ENCODE measurements at places on chromosomes 11 and 22. TPM values are rescaled to one million over a fixed set of nuclear protein-coding genes. Genes with fewer than 3 reads are reported as not detected.

- no peak for DNase-seq
These were observed 17.3 kb downstream of the RTN4RL2 start for GRCh38 chr11:57477507-57478189.

DNA sequence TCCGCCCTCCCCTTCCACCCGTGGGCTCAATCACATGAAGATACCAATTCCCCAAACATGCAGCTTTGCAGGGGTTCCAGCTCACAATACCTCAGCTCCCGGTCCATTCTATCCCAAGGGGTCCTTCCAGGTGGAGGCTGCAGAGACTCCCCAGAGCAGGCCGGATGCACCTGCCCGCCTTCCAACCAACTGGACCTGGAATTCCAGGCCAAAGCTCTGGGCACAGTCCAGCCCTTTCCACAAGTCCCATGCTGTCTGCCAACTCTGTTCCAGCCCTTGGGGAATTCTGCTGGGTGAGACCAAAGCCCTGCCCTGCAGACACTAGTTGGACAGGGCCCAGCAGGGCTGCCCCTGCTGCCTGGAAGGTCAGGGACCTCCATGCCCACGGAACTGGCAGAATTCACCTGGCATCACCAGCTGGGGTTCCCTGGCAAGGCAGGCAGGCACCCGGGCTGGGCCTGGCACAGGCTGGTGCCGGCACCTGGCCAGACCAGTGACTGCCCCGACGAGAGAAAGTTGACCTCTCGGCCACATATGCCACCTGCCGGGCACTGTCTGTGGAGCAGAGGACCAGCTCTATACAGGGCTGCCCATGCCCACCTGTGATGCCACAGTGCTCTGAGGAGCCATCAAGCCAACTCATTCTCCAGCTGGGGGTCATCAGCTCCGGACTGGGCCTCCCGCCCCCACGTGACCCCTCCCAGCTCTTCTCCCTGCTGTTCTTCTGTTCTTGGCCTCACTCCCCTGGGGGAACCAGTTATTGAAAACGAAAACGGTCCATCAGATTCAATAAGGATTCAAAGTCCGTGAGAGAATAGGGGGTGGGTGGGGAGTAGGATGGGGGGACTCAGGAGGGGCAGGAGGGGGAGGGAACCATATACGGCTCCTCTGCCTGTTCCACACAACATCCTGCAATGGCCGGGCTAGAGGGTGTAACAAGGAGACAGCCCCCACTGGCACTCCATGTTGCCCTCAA is 4.7 kb downstream of the SYT7 start:
- DNase-seq = no peak

- no peak for DNase-seq
These were observed 24.1 kb upstream of the KRTAP5-7 start for GRCh38 chr11:71502871-71503435.

TAGLN gene
- polyA plus RNA-seq = 1,650 TPM

CPT1A gene
- polyA plus RNA-seq = 54.2 TPM
